ENCODE measurements at places on chromosomes 13 and 19. TPM values are rescaled to one million over a fixed set of nuclear protein-coding genes. Genes with fewer than 3 reads are reported as not detected.

The GTF2F2 gene
- 30.8 TPM for total RNA-seq

The AMER2 gene
- total RNA-seq: not detected

The C13orf46 gene
- not detected for total RNA-seq

The LRRC25 gene
- total RNA-seq: not detected

The ACP5 gene
- not detected for total RNA-seq

The CYP2A6 gene
- total RNA-seq: not detected

The CGB5 gene
- 0.49 TPM for total RNA-seq

- H3K4me1 ChIP-seq: no peaks in the 10 kb centered on the region
- H3K27me3 ChIP-seq: no peaks in the 10 kb centered on the region
- H3K4me3 ChIP-seq: no peak overlapping the region
- H3K27ac ChIP-seq: no peak overlapping the region
- H3K36me3 ChIP-seq: no peaks in the 10 kb centered on the region
Measured at GRCh38 chr19:43148233-43148632, 38.1 kb downstream of the PSG5 start.

DNA sequence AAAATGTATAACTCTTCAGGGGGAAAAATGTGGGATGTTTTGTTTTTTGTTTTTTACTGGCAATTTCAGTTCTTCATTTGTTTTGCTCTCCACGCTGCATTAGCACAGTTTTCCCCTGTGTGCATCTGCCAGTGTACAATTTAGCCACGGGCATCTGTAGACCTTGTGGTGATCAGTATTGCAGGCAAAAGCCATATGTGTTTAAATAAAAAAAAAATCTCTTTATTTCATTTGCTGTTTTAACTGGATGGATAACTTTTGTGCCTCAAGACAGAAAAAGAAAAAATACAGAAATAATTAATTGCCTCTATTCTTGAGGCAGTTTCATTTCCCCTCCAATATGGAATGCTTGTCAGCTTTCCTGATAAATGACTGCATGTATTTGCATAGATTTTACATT, 7.9 kb upstream of the MAB21L1 start:
- no peak overlapping the region for H3K4me3 ChIP-seq
- H3K36me3 ChIP-seq: no peaks in the 10 kb centered on the region
- no peak overlapping the region for H3K27ac ChIP-seq

DNA sequence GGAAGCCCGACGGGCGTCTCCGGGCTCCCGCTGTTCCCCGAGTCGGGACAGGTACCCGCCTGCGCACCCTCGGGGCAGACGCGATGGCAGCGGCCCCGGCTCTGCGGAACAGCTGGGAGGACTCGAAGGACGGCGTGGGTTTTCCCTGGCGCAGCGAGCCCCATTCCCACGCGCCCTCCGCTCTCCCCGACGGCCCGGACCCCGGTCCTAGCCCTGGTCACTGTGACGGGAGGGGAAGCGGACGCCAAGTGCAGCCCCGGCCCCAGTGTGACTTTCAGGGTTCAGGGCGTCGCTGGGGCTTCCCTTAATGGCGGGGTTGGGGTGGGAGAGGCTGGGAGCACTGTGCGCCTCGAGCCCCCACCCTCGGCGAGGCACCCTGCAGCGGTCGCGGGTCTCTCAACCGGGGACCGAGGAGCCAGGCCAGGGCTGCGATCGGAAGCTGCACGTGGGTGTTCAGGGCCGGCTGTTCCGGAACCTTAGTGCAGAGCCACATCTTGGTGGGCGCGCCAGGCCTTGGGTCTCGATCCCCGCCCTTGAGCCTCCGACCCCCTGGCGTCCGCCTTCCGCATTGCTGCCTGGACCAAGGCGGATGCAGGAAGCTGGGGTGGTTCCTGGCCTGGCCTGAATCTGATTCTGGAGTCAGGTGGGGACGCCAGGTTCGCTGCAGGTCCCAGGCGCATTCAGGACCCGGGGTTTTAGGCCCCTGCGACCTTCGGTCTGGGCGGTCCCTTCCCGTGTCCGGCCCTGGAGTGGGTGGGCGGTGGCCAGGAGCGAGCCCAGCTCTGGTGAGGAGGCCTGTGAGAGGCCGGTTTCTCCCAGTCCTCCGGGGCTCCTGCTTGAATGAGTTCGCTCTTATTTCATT, 3.5 kb downstream of the LGALS7B start:
- H3K36me3 ChIP-seq: no peaks in the 10 kb centered on the region
- H3K27ac ChIP-seq: no peak overlapping the region
- 0 out of 2 replicates have a peak, but pooled peaks cover 6% of the 10 kb centered on the region for H3K4me1 ChIP-seq
- DNase-seq: no peak
- no peak overlapping the region for H3K4me3 ChIP-seq

GRCh38 chr19:58212336-58213074, 16.2 kb upstream of the ZNF544 start:
- DNase-seq: no peak
- H3K4me3 ChIP-seq: no peak overlapping the region
- H3K27me3 ChIP-seq: no peaks in the 10 kb centered on the region
- H3K27ac ChIP-seq: no peak overlapping the region

DNA sequence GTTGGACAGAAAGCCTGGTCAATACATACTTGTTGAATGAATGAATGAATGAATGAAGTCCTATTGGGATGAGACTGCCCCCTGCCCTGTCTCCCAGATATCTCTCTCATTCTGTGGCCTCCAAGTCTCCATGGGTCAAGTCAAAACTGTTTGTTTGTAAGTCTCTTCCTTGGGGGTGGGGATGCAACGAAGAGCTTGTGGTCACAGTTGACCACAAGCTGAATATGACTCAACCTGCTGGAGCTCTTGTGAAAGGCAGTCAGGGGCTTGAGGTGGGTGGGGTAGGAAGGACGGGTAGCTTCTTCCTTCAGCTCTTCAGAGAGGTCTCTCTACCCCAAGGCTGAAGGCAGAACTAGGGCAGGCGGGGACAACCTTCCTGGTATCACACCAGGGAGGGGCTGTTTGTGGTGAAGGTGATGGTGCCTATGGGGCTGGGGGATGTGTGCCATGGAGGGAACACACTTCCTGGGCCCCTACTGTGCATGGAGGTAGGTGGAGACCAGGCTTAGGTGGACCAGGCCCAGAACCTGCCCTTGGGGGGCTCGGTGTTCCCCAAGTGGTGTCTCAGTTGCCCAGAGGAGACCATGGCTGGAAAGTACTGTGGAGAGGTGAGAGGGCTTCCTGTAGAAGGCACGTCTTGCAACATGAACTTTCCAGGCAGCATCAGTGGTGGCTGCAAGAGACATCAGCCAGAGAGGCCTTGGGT, 8.0 kb downstream of the MYO1F start:
- H3K27me3 ChIP-seq: no peaks in the 10 kb centered on the region
- H3K36me3 ChIP-seq: no peaks in the 10 kb centered on the region
- H3K27ac ChIP-seq: no peak overlapping the region

DNA sequence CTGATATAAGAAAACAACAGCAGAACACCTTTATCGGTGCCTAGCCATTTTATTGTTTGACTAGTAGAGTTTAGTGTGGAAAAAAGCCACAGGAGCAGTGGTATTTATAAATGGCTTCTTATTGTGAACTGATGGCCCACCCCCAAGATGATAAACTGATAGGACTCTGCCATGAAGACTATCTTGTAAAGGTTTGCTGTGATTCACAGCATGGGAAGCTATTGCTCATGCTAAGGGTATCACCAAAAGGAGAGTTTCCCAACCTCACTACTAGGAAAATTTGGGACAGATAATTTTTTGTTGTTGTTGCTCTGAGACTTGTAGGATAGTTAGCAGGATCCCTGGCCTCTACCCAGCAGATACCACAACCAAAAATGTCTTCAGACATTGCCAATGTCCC, 12.0 kb upstream of the SLC7A1 start:
- no peak overlapping the region for H3K4me3 ChIP-seq
- DNase-seq: no peak
- H3K36me3 ChIP-seq: no peaks in the 10 kb centered on the region
- no peaks in the 10 kb centered on the region for H3K4me1 ChIP-seq

GRCh38 chr19:3343619-3344502, 22.5 kb upstream of the NFIC start:
- no peaks in the 10 kb centered on the region for H3K36me3 ChIP-seq
- H3K4me1 ChIP-seq: no peaks in the 10 kb centered on the region
- H3K27me3 ChIP-seq: no peaks in the 10 kb centered on the region
- no peak overlapping the region for H3K27ac ChIP-seq
- no peak overlapping the region for H3K4me3 ChIP-seq
- DNase-seq: no peak

GRCh38 chr13:72890546-72890945, 108.6 kb downstream of the PIBF1 start:
- H3K4me3 ChIP-seq: no peak overlapping the region
- no peaks in the 10 kb centered on the region for H3K36me3 ChIP-seq
- no peak for DNase-seq
- no peaks in the 10 kb centered on the region for H3K27me3 ChIP-seq

DNA sequence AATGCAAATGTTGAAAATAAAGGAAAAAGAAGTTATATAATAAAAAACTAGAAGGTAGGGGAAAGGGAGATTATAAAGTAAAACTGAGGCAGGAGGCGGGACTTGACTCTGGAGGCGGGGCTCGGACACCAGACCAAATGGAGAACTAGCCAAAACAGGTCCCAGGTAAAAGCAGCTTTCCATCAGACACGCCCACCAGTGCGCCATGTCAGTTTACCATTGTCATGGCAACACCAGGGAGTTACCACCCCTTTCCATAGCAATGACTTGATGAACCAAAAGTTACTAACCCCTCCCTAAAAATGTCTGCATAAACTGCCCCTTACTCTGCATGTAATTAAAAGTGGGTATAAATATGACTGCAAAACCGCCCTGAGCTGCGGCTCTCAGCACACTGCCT, 70.9 kb downstream of the PEPD start:
- H3K36me3 ChIP-seq: no peaks in the 10 kb centered on the region
- no peaks in the 10 kb centered on the region for H3K27me3 ChIP-seq
- H3K4me3 ChIP-seq: no peak overlapping the region
- no peak for DNase-seq
- H3K4me1 ChIP-seq: no peaks in the 10 kb centered on the region

- H3K27me3 ChIP-seq: no peaks in the 10 kb centered on the region
- no peak for DNase-seq
- peaks cover 9% of the 10 kb centered on the region for H3K4me1 ChIP-seq
- H3K4me3 ChIP-seq: no peak overlapping the region
- H3K27ac ChIP-seq: no peak overlapping the region
- no peaks in the 10 kb centered on the region for H3K36me3 ChIP-seq
Measured at GRCh38 chr13:80690208-80690607, 349.3 kb upstream of the SPRY2 start.

GRCh38 chr19:19525611-19526380, 2.9 kb upstream of the YJEFN3 start:
- no peak overlapping the region for H3K4me3 ChIP-seq
- H3K36me3 ChIP-seq: no peaks in the 10 kb centered on the region
- DNase-seq: no peak
- no peaks in the 10 kb centered on the region for H3K4me1 ChIP-seq
- H3K27ac ChIP-seq: no peak overlapping the region

DNA sequence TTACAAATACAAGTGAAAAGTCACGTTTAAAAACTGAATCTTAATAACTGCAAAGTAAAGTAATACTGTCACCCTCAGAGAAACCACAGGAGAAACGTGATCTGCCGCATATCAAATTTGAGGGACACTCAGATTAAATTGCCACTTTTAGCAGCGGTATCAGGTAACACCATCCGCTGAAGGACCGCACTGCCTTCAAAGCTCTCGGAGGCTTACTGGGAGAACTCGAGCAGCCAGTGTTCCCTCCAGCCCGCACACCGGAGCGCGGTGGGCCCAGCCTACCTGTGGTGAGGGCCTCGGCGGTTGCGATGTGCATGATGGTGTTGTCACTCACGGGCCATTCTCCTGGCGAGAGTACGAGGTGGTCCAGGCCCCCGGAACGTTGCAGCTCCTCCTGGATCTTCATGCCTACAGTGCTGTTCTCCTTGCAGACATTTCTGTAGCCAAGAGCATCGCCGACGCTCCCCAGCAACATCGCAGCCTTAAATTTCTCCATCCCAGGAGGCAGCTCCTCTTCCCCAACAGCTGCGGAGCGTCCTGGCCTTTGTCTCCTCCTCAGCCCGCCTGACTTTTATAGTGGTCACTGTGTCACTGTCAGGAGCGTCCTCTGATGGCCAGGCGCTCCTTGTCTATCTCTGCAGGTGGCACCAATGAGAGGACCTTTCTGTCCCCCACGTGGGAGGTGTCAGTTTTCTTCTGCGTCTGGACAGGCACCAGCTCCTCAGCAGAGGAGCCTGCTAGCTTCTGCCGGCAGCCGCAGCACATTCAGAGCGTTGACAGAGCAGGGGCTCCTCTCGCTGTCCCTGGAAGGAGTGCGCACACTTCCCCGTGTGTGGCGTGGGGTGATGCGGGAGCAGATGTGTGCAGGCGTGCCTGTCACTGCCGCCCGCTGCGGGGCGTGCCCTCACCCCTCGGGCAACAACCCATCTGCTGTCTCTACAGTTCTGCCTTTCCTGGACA, at the start of gene ADPRHL1:
Gene ADPRHL1, minus strand, starts transcription at position 547 of the 960 bp plus-strand sequence. Its CDS starts 51 bp downstream, at position 496.
- H3K27ac ChIP-seq: peak within 1 kb of the TSS; percentile 45
- no peaks in the 10 kb centered on the region for H3K27me3 ChIP-seq
- H3K4me3 ChIP-seq: no peak within 1 kb of the TSS
- no peak for DNase-seq
- H3K36me3 ChIP-seq: peaks cover 1% of the 10 kb centered on the region
- H3K4me1 ChIP-seq: peaks cover 9% of the 10 kb centered on the region

Measured in Caco-2 (cell line).